ENCODE measurements at places on chromosomes 5 and 9. TPM values are rescaled to one million over a fixed set of nuclear protein-coding genes. Genes with fewer than 3 reads are reported as not detected.

AGXT2 gene
- 8.0 TPM for total RNA-seq

- DNase-seq = peak; percentile 24
Observed at GRCh38 chr9:84325347-84325973, 15.1 kb downstream of the SLC28A3 start.

NR5A1 gene
- total RNA-seq = 0.20 TPM

C5orf52 gene
- total RNA-seq = not detected

DNA sequence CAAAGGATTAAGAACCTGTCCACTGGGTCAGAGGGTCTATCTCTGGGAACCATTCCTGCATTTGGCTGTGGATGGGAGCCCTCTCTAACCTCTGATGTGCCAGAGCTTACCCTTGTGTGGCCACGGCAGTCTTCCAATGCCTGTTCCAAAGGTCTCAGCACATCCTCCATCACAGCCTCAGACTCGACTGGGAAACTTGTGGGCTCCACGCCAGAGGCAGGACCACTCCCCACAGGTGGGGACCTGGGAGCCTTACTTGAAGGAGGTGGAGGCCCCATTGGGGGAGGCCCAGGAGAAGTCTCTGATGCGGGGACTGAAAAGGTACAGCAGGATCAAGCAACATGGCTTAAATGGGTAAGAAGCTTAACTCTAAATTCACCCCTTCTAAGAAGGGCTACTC lies 4.4 kb downstream of the EIF4EBP3 start:
- DNase-seq = no peak

ENTPD8 gene
- 7.1 TPM for total RNA-seq

DNA sequence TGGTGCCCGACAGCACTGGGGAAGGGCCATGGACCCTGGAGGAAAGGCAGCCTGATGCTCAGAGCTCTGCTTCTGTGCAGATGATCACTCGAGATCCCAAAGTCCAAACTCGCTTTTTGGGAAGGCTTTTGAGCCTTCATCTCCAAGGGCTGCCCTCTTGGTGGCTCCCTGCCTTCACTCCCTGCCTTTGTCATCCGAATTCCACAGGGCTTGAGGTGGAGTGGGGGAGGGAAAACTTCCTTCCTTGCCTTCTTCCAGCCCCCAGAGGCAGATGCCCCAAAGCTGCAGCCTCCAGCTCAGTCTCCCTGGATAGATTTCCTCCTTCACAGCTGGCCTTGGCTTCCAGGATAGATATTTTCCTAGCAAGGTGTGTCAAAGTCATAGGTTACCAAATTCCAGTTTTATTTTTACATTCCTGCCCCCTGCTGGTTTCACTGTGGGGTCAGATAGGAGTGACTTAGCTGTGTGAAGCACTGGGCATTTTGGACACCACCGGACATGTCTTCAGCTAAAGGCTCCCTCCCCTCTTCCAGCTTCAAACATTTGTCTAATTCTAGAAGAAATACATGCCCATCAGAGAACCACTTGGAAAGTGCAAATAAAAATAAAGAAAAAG lies 268.2 kb downstream of the HSPA4 start:
- no peak for DNase-seq
